GM12864 (cell line): ENCODE measurements at places on chromosomes 5 and 9.

GRCh38 chr9:85995097-85995496 is 54.2 kb downstream of the NAA35 start:
- DNase-seq: no peak

- DNase-seq: no peak
These were observed 1.2 kb downstream of the PTBP3 start for GRCh38 chr9:112332214-112332613.

GRCh38 chr9:89825669-89826068 is 220.9 kb downstream of the GADD45G start:
- no peak for DNase-seq

DNA sequence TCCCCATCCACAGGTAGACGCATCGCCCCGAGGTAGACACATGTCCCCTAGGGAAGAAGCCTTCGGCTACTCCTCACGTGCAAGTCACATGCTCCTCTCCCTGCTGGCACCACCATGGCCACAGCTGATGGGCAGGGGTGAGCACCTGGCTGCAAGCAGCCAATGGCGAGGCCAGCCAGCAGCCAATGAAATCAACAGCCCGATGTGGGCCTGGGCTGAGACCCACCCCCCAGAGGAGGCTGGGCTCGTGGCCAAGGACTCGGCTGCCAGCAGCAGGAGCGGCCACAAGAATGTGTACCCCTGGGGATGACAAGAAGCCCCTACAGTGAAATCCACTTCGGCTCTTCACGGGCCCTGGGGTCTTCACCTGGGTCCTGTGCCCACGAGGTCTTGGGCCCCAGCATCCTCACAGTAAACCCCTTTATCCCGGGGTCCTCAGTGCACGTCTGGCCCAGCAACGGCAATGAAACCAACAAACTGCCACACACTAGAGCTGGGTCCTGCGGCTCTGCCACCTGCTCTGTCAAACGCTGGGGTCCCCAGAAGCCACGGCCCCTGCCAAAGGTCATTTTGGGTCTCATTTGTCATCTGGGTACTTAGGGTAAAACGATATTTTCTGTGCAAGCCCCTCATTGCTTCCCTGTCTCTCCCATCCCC is 22.1 kb upstream of the PTGES start:
- no peak for DNase-seq

DNA sequence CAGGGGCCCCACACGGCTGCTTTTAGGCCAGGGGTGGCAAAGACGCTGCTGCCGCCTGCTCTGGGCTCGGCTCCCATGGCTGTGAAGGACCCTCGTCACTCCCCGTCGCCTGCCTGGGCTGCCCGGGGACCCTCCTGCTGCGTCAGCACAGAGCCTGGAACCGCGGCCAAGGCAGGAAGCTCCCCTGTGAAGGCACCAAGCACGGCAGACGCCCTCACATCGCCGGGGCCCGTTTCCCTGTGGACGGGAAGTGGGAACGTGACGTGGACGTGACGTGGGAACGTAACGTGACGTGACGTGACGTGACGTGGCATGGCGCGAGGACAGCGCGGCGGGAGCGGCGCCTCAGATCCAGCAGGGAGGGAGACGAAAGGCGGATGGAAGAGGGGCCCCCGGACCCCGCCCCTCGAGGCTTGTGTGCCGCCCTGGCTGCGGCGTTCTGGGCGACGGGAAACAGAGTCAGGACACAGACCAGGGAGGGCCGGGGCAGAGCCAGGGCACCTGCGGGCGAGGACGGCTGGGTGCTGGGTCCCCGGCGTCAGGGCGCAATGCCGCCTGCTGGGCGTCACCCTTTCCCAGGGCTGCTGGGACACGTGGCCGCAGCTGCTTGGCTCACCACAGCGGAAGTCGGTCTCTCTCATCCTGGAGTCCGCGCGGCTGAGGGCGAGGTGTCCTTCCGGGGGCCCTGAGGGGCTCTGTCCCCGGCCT is 53.1 kb downstream of the MRPL36 start:
- DNase-seq: no peak

- no peak for DNase-seq
These were observed 24.2 kb downstream of the C9orf50 start for GRCh38 chr9:129596541-129597331.

- DNase-seq: no peak
These were observed 39.0 kb upstream of the PPP1R26 start for GRCh38 chr9:135440620-135441019.

GRCh38 chr5:167934551-167934971 is 356.9 kb upstream of the WWC1 start:
- DNase-seq: no peak

DNA sequence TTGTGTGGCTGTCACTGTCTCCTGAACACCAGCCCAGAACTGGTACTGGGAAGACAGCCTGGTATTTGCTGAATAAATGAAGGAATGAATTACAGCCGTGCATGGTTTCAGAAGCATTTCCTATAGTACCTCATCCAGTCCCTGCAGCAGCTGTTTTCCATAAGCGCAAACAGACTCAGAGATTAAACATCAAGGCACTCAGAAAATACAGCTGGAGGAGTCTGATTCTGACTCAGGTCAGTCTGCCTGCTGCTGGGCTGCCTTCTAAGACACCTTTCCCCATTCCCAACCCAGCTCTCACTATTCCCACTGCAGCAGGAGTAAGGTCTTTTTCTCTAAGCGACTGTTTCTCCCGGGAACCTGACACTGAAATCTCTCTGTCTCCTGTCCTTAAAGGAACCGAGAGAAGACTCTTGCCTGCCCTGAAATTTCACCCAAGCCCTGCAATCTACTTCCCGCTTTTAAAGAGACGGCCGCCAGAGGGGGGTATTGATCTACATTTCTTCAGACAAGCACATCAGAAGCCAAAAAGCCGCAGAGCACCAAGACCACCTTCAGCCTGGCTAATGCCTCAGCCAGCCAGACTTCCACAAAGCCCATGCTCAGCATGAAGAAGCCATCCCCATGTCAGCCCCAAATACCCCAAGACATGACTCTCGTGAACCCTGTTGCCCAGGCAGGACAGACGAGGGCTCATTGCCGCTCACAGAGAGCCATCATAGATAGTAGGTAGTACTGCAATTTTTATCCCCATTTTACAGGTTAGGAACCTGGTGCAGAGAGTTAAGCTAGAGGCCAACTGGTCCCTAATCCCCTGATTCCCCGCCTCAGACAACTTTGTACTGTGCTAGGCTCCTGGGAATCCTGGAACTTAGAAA is 5.4 kb upstream of the FOXI1 start:
- peak; percentile 37 for DNase-seq

DNA sequence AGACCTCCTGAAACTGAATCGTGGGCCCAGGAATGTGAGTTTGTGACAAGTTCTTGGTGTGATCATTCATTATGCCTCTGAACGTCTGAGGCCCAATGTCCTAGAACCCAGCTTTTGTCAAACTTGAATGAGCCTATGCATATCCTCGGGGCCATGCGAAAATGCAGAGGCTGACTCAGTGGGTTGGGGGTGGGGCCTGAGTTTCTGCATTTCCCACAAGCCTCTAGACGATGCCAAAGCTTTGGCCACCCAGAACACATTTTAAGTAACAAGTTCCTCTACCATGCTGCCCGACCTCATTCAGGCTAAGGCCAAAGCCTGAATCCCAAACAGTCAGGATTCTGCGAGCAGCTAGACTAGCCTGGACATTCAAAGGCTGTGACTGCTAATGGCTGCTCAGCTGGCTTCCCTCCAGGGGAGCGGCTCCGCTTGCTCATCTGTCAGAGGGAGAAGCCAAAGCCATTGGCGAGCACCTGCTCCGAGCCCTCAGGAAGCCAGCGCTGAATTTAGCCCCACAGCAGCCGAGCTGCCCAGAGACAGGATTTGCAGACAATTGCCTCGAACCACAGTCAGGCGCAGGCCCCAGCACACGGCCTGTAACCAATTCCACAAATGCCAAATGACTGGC is 177.5 kb downstream of the ZDHHC21 start:
- DNase-seq: no peak

- no peak for DNase-seq
These were observed 346.2 kb upstream of the CTNND2 start for GRCh38 chr5:12250454-12250853.

- no peak for DNase-seq
These were observed 166.5 kb downstream of the RMI1 start for GRCh38 chr9:84146893-84147710.

GRCh38 chr5:119243888-119244287 is 111.9 kb upstream of the TNFAIP8 start:
- no peak for DNase-seq

- no peak for DNase-seq
These were observed 8.4 kb upstream of the DMRT3 start for GRCh38 chr9:967903-968641.

GRCh38 chr5:155982354-155982753 is 344.6 kb upstream of the SGCD start:
- DNase-seq: no peak

- DNase-seq: no peak
These were observed 97.2 kb upstream of the NREP start for GRCh38 chr5:111854186-111854585.

DNA sequence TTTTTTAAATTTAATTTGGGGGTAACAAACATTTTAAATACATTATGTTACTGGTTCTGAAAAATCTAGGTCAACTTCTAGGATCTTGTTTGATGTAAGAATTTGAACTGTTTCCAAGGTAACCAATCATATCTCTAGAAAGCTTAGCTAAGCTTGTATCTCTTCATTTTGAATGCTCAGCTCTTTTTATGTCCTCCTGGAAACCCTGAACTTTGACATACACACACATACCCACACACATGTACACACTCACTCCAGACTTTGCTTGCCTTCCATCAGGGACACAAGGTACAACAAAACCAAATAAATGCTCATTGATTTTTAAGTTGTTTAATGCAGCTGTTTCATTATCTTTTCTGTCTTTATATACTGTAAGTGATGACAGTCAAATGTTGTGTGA is 178.5 kb downstream of the RAB3C start:
- DNase-seq: no peak

DNA sequence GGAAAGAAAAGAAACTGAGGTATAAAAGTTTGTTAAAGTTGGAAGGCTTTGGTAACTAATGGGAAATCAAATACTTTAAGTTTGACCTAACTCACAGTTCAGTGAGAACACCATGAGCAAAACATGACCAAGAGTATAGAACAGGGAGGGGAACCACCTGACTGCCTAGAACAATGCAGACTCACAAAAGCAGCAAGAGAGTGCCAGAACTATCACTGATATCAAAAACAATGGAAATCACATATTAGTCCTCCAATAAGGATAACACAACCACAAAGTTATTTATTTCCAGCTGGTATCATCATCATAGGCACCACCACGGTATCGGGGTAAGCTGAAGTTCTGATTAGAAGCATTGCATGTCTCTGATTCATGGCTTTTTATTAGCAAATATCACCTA is 77.5 kb downstream of the TRPM6 start:
- DNase-seq: no peak

GRCh38 chr5:62608529-62609511 is 30.2 kb downstream of the LRRC70 start:
- DNase-seq: no peak

- no peak for DNase-seq
These were observed 117.7 kb downstream of the TARS1 start for GRCh38 chr5:33558489-33558888.

DNA sequence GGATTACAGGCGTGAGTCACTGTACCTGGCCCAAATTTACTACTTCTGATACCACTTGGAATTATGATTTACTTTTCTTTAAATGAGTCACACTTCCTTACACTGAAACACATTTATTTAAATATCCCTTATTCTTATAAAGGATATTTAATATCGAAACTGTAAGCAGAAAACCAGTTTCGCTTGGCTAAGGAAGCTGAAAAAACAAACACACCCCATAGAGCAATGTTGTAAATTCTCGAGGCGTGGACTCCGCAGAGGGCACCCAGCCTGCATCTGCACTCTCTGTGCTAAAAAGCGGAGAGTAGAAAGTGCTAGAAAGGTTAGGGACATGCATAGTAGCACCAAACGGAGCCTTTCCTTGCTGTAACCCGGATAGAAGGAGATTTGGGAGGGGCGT is 86.5 kb downstream of the HMCN2 start:
- no peak for DNase-seq

- DNase-seq: no peak
These were observed 369.0 kb downstream of the CAAP1 start for GRCh38 chr9:26523577-26523976.

DNA sequence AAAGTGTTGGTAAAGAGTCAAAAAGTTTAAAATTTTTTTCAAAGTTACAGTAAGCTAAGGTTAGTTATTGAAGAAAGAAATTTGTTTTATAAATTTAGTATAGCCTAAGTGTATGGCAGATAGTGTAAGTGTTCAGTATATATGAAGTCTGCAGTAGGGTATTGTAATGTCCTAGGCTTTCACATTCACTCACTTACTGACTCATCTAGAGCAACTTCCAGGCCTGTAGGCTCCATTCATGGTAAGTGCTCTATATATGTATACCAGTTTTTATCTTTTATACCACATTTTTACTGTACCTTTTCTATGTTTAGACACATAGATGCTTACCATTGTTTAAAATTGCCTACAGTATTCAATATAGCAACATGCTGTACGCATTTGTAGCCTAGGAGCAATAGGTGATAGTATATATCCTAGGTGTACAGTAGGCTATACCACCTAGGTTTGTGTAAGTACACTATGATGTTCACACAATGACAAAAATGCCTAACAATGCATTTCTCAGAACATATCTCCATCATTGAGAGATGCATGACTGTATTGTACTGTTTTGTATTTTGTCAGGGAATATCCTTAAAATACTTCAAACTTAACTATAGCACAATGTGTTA is 38.5 kb downstream of the CYSTM1 start:
- DNase-seq: no peak

DNA sequence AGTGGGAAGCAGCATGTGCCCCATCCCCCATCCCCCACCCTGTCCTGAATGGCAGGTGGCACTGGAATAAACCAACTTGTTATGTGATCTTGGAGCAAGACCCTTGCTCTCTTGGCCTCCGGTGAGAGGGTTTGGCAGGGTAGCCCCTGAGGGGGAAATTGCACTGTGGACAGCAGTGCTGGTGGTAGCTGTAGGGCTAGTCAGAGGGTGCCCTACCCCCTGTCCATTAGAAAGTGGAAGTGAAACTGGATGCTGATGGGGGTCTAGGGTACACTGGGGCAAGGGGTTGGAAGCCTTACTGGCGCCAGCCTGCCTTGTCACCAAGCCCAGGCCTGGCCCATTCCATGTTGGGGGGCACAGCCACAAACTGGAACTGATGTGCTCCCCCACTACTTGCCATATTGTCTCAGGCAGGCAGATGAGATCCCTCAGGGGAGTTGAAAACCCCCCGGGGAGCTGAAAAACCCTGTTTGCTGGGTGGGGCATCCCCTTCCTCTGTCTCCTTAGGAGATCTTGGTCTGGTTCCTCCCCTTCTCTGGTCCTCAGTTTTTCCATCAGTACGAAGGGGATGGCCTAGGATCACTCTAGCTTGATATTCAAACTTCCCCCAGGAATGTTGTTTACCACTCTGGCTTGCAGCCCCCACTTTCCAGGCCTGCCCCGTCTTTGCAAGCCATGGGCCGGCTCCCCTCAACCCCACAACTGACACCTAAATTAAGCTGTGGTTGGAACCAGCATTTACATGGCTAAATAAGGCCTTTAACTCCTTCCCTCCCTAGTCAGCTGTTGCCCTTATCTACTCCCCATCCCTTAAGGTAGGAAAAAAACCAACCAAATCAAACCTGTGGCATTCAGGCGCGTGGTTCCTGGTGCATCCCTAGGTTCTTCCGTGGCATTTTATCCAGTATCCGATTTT is 14.4 kb upstream of the SYNPO start:
- no peak for DNase-seq

- DNase-seq: peak; percentile 80
These were observed 65.3 kb downstream of the RXRA start for GRCh38 chr9:134391319-134392231.

GRCh38 chr5:128455841-128456361 is 82.1 kb downstream of the FBN2 start:
- no peak for DNase-seq

- DNase-seq: no peak
These were observed 21.3 kb downstream of the HTR4 start for GRCh38 chr5:148633067-148633377.

GRCh38 chr5:134511796-134512660 is 13.4 kb upstream of the JADE2 start:
- DNase-seq: no peak
